ENCODE measurements at places on chromosomes 7 and 10.

GRCh38 chr10:43258562-43259212 is 8.2 kb downstream of the RASGEF1A start:
- no peak for DNase-seq

GRCh38 chr10:95374597-95375209 is 83.9 kb upstream of the PDLIM1 start:
- DNase-seq = peak; percentile 29

DNA sequence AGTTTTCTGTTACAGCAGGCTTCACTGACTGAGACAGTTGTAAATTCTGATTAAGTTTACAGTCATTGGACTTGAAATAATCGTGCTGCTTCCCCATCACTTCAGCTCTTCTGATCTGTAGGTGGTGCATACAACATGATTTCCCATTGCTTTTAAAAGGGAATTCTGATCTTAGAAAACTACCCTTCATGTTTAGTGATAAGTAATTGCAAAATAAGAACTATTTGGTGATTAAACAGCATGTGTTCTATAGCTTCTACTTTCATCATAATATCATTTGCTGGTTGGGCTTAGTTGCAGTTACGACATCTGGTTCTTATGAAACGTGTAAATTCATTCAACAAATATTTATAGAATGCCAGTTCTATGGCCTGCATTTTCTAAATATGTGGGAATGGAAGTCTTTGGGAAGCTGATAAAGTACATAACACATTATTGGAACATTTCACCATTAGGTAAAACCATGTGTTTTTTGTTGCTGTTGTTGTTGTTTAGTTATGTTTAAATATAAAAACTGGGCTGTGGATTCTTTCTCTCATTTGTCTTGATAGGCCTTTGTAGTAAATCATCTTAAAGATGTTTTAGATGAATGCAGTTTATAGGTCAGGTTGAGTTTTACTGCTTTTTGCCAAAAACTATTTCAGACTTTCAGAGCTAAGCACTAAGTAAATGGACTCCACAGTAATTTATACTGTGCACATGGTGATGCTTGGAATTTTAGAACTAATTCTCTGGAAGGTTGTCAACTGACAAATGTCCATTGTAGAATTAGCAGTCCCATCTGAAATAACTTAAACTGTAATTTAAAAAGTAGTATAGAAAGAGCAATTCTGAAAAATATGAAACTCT is 13.1 kb downstream of the GNAI1 start:
- no peak for DNase-seq

DNA sequence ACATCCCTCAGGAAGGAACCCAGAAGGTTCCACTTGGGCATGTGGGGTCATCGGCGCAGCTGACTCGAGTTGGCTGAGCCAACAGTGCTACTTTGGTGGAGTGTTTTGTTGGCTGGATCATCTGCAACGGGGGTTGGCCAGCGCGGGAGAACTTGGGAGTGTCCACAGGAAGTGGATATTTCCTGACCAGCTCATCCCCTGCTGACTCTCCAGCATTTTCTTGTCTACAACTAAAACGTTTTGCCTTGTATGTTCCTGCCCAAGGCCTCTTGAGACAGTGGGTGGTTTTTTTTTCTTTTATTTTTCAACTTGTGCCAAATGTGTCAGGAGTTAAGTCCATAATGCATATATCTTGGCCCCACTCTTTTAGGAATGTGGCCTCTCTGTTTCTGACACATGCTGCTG is 208.6 kb downstream of the ZNF365 start:
- DNase-seq = no peak

- DNase-seq = no peak
These were observed 159.3 kb downstream of the LCOR start for GRCh38 chr10:96991313-96991841.

- DNase-seq = peak; percentile 39
These were observed at the start of gene PALD1 for GRCh38 chr10:70478191-70479164. Gene PALD1, plus strand, starts transcription at chr10:70478767. Its CDS starts 47,185 bp downstream, at chr10:70525952.

- DNase-seq = no peak
These were observed 386 bp upstream of the EIF4EBP2 start for GRCh38 chr10:70403483-70404035.

DNA sequence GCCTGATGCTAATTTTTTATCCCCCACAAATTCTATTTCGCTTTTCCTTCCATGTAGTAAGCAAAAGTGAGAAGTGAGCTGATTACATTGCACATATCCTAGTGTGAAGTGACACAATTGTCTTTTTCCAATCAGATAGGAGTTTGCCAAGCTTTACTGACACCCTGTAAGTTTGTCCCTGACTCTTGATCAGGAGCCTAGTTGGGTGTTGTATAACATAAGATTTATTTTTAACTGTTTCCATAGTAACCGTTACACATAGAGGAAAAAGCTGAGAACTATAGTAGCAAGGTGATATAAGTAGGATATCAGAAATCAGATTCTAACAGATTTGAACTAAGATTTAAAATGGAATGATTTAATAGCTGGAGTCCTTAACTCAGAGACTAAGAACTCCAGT is 31.2 kb downstream of the EXOC4 start:
- no peak for DNase-seq

DNA sequence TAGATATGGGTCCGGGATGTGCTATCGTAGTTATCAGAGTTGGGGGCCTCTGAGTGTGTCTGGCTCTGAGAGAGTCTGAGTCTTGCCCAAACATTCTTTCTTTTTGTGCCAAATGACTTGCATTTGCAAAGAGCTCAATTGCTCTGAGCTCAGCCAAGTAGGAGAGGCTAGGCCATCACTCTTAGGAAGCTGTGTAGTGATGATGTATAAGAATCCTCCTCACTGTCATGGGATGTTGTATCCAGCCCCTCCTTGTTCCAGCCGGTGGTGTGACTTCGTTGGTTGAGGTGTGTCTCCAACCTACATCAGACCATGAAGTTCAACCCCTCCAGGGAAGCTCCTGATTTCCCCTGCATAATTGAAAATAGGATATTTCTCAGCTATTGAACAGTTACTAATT is 97.5 kb upstream of the NPS start:
- no peak for DNase-seq

GRCh38 chr7:32030904-32031692 is 39.1 kb downstream of the PDE1C start:
- no peak for DNase-seq

- no peak for DNase-seq
These were observed 22.5 kb downstream of the TMEM176A start for GRCh38 chr7:150823043-150823442.

DNA sequence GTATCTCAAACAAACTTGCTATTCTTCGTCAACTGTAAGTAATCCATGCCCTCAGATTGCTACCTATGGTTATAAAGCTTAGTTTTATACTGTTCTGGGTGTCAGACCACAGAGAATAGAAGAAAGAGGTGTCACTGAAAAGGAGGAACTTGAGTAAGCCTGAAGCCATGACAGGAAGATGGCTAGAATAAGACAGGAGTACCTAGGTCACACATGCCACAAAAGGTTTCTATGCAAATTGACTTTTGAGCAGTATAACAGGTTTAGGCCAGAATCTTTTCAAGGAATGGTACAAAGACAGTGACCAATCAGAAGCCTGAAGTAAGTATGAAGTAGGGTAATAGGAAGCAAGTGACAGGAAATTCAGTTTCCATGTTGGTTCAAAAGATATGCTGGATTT is 23.5 kb downstream of the FBXW4 start:
- no peak for DNase-seq

- DNase-seq = no peak
These were observed 156.4 kb upstream of the KLF14 start for GRCh38 chr7:130890176-130891020.

GRCh38 chr10:119022846-119023552 is 6.5 kb upstream of the NANOS1 start:
- DNase-seq = peak; percentile 26

DNA sequence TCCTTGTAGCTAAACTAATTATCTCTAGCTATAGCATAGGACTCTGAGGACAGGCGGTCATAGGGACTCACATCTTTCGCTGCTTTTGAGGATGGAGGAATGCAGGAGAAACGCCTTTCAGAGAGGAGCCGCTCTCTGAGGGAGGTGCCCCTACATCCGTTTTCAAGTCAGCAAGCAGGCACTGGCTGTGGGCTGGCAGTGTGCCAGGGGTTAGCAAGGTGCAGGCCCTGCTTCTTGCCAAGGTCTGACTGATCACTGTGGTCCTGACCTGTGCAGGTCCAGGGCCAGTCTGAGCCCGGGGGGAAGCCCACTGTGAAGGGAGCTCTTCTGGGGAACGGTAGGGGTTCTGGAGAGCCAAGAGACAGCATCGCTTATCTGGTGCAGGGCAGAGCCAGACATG is 89.4 kb downstream of the SH3PXD2A start:
- DNase-seq = no peak

GRCh38 chr7:131504157-131504899 is 52.1 kb downstream of the PODXL start:
- no peak for DNase-seq

DNA sequence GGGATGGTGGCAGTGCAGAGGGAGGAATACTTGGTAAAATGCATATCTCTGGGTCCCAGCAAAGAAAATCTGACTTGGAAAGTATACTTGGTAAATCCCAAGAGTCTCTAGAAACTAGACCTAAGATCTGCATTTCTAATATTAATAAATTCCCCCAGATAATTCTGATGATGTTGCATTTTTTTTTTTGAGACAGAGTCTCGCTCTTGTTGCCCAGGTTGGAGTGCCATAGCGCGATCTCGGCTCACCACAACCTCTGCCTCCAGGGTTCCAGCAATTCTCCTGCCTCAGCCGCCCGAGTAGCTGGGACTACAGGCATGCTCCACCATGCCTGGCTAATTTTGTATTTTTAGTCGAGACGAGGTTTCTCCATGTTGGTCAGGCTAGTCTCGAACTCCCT is 97.9 kb upstream of the ANK3 start:
- DNase-seq = no peak

DNA sequence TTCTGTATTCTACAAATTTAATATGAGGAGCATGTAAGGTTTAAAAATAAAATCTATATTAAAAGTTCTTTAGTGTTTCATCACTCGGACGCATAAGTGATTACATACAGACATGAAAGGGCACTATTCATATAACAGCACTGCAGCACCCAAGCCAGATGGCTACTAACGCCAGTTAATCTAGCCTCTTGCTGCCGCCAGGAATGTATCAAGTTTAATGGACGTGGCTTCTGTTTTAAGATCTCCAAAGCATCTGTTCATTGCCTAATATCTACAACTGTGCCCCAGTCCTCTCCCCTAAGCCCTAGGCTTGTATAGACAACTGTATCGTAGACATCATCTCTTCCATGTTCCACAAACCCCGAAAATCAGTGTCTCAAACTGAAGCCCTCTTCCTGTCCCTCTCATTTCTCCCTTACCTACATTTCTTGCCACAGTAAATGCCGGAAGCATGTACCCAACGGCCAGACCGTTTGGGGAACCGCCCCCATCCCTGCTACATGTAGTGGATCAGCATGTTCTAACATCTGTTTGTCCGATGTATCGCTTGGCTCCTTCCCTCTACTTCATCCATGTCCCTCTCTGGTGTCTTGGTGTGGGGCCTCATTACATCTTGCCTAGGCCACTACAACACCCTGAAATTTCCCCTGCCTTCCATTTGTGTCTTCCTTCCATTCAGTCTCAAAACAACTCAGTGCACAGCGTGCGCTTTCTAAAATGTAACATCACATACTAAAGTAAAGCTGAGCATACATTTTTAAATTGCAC is 147.5 kb upstream of the RSU1 start:
- DNase-seq = no peak

- no peak for DNase-seq
These were observed 32.9 kb upstream of the FOXL3 start for GRCh38 chr7:256981-257646.

- DNase-seq = no peak
These were observed 58.5 kb upstream of the SLC35B4 start for GRCh38 chr7:134375206-134375605.
